ENCODE measurements at places on chromosomes 11 and 22.

GRCh38 chr11:5596607-5597201 lies at the start of gene TRIM6:
TRIM6 (plus strand) TSS chr11:5596637; CDS start chr11:5596898, 261 bp downstream.
- no peaks in the 10 kb centered on the region for H3K4me1 ChIP-seq
- H3K4me3 ChIP-seq = peak within 1 kb of the TSS; percentile 75
- no peaks in the 10 kb centered on the region for H3K36me3 ChIP-seq
- DNase-seq = peak; percentile 18
- H3K27me3 ChIP-seq = no peaks in the 10 kb centered on the region

DNA sequence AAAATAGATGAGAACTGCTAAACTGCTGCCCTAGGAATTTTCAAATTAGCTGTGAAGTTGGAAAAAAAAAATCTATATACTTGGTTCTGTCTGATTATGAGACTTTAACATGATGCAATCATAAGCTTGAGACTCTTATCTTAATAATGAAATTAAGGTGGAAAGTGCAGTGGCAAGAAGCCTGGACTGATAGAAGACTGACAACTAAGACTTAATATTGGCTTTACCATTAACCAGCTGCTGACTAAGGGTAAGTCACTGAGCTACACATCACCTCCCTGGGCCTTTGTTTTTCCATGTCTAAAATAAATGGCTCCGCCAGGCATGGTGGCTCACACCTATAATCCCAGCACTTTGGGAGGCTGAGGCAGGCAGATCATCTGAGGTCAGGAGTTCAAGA lies 56.9 kb downstream of the SLC35F2 start:
- no peak overlapping the region for H3K4me3 ChIP-seq
- no peaks in the 10 kb centered on the region for H3K36me3 ChIP-seq
- H3K27me3 ChIP-seq = no peaks in the 10 kb centered on the region
- no peak overlapping the region for H3K27ac ChIP-seq

GRCh38 chr22:25086902-25087282 lies 112.8 kb upstream of the CRYBB3 start:
- no peaks in the 10 kb centered on the region for H3K27me3 ChIP-seq
- peaks cover 6% of the 10 kb centered on the region for H3K4me1 ChIP-seq
- H3K36me3 ChIP-seq = no peaks in the 10 kb centered on the region
- no peak overlapping the region for H3K4me3 ChIP-seq
- no peak for DNase-seq
- no peak overlapping the region for H3K27ac ChIP-seq

GRCh38 chr22:37927637-37927936 lies 21.5 kb downstream of the MICALL1 start:
- no peaks in the 10 kb centered on the region for H3K27me3 ChIP-seq
- H3K4me1 ChIP-seq = no peaks in the 10 kb centered on the region
- H3K36me3 ChIP-seq = peaks cover 71% of the 10 kb centered on the region
- no peak overlapping the region for H3K27ac ChIP-seq
- no peak for DNase-seq
